ENCODE measurements at places on chromosomes 16 and 17.

GRCh38 chr16:66204756-66205155 is 161.7 kb upstream of the CDH5 start:
- no peak for DNase-seq

- DNase-seq = no peak
Observed at GRCh38 chr17:34639706-34640425, 60.5 kb downstream of the TMEM132E start.

GRCh38 chr16:1538804-1539520 is 5.5 kb downstream of the TMEM204 start:
- no peak for DNase-seq

- no peak for DNase-seq
Observed at GRCh38 chr16:2329532-2329931, 11.0 kb downstream of the ABCA3 start.

- no peak for DNase-seq
Observed at GRCh38 chr17:41869426-41869825, 4.2 kb upstream of the KLHL11 start.

DNA sequence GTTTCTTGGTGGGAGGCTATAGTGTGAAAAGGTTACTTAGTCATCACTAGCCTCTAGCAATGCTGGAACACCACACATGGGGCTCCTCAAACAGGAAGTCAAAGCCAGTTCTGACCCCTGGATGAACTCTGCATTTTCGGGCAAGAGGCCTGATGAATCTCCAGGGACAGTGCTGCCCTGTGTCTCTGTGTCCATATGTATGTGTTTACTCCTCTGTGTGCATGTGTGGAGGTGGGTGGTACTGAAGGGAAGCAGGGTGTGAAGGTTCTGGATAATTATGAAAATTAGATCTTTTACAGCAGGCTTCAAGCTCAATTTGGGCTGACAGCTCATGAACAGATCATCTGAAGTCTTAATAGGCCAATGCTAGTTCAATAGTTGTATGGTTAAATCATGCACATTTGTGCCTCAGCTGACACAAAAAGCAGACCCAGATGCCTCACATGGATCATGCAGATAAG is 133.6 kb downstream of the SNX11 start:
- DNase-seq = no peak

GRCh38 chr17:77416105-77416713 is 275.4 kb downstream of the SEC14L1 start:
- no peak for DNase-seq

DNA sequence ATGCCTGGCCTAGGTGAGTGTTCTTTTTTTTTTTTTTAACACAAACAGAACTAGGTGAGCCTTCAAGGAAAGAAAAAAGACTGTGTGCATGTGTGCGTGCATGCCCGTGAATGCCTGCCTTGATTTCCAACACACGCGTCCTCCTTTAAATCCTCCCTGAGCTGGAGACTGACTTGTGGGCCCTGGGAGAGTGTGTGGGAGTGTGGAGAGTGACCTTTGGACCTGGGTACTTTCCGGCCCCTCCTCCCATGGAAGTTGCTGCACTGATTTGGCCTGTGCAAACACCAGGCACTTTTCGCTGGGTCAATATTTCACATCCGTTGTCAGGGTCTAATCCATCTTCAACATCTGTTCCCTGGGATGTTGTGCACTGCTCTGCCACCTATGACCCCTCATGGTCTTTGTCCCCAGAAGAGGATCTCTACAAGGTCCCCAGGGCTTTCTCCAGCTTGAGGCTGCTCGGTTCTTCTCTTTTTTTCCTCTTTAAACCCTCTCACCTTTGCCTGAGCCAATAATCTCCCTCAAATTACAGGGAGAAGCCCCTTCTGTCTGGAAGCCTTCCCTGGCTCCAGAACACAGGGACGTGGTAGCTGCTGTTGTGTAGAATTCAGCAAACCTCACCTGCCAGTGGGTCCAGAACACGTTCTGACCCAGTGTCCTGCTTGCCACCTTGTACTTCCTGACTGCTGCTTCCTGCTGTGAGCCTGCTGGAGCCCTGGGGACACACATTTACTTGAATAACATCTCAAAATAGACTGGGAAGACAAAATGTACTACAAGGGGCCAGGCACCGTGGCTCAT is 20.8 kb upstream of the ATP5MC1 start:
- no peak for DNase-seq

- no peak for DNase-seq
Observed at GRCh38 chr17:12568358-12569251, 97.1 kb upstream of the MYOCD start.

DNA sequence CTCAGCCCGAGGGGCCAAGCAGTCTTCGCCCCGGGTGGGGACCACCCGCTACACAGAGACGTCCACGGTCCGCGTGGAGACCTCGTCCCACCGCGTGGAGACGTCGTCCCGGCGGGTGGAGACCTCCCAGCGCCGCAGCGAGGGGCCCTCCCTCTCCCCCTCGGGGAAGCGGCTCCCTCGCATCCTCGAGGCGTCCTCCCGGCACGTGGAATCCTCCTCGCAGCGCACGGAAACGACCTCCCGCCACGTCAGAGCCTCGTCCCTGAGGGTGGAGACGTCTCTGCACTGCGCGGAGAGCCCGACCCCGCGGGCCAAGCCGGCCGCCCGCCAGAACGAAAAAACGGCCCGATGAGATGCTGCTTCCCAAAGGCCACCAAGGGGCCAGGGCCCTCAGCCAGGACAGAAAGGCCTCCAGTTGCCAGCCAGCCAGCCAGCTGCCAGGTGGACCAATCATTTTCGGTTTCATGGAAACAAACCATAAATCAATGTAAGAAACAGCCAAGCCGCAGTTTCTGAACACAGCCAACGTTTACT is 424 bp downstream of the C17orf100 start:
- no peak for DNase-seq

DNA sequence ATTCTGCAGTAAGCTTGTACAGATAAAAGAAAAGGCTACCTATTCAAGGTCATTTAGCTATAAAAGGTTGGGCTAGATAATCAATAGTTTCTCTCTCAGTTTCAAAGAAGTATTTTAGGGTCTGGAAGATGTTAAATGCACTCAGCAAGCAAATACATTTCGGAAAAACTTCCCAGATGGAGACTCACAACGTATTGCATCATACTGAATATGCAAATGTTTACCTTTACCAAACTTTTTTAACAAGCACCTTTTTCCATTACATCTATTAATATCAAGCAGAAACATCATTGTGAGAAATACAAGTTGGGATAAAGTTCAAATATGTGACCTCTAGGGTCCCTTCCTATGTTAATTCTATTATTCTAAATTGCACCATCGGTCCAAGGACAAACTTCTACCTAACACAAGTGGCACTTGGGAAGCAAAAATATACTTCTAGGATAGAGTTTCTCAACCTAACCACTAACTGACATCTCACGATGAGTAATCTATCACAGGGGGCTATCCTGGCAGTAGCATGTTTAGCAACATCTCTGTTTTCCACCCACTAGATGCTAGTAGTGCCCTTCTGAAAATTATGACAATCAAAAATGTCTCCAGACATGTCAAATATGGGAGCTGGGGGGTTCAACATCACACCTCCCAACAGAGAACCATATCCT is 14.5 kb downstream of the KANSL1 start:
- DNase-seq = no peak

- no peak for DNase-seq
Observed at GRCh38 chr16:4733211-4733742, 794 bp downstream of the ANKS3 start.

DNA sequence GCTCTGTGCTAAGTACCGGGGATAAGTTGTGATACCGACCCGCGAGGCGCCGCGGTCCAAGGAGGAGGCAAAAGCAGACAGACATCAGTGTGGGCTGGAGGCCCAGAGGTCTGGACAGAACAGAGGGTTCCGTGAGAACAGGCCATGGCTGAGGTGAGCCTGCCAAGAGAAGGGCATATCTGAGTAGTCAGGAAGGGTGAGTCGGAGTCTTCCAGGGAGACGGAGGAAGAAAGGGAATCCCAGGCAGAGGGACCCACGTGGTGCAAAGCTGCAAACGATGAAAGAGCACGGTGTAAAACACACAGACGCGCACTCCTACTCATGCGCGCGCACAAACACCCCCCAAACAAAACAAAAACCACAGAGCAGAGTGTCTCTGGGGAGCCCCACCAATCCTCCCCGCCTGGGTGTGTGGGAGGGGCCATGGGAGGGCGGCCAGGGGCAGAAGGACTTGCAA is 18.1 kb downstream of the RHBDL3 start:
- DNase-seq = no peak

- no peak for DNase-seq
Observed at GRCh38 chr16:28511031-28511430, 4.4 kb upstream of the IL27 start.

Data from midbrain (tissue), 1 donor.